ENCODE measurements at places on chromosomes 13 and 19.

DNA sequence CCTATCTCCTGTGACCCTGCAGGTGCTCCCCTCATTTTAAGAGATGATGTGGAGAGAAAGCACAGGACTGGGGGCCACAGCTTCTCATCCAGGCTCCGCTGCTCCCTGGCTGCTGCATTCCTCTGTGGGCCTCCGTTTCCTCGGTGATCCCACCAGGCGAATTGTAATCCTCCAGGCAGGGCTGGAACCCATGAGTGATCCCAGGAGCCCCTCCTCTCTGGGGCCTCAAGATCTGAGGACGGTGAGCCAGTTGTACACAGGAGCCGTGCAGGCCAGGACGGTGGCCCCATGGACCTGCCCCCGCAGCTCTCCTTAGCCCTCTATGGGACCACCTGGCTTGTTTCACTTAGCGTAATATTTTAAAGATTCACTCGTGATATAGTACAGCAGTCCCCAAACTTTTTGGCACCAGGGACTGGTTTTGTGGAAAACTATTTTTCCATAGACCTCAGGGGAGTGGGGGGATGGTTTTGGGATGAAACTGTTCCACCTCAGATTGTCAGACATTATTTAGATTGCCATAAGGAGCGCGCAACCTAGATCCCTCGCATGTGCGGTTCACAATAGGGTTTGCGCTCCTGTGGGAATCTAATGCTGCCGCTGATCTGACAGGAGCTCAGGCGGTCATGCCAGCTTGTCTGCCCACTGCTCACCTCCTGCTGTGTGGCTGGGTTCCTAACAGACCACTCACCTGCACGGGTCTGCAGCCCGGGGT is 5.6 kb downstream of the FFAR3 start:
- H3K4me3 ChIP-seq = no peak overlapping the region
- no peak for DNase-seq
- no peaks in the 10 kb centered on the region for H3K4me1 ChIP-seq
- H3K36me3 ChIP-seq = no peaks in the 10 kb centered on the region
- H3K27me3 ChIP-seq = no peaks in the 10 kb centered on the region
- H3K27ac ChIP-seq = no peak overlapping the region

GRCh38 chr13:35567406-35567980 is 91.0 kb upstream of the MAB21L1 start:
- no peaks in the 10 kb centered on the region for H3K27me3 ChIP-seq
- no peak for DNase-seq
- no peaks in the 10 kb centered on the region for H3K4me1 ChIP-seq
- no peak overlapping the region for H3K4me3 ChIP-seq

- H3K27me3 ChIP-seq = no peaks in the 10 kb centered on the region
- no peaks in the 10 kb centered on the region for H3K4me1 ChIP-seq
- no peak overlapping the region for H3K27ac ChIP-seq
- H3K36me3 ChIP-seq = no peaks in the 10 kb centered on the region
- H3K4me3 ChIP-seq = no peak overlapping the region
Measured at GRCh38 chr13:113077566-113077952, 28.0 kb upstream of the F7 start.

- no peak overlapping the region for H3K4me3 ChIP-seq
- DNase-seq = no peak
- no peak overlapping the region for H3K27ac ChIP-seq
- H3K36me3 ChIP-seq = no peaks in the 10 kb centered on the region
- no peaks in the 10 kb centered on the region for H3K4me1 ChIP-seq
Measured at GRCh38 chr13:108588516-108588915, 40.9 kb upstream of the MYO16 start.

DNA sequence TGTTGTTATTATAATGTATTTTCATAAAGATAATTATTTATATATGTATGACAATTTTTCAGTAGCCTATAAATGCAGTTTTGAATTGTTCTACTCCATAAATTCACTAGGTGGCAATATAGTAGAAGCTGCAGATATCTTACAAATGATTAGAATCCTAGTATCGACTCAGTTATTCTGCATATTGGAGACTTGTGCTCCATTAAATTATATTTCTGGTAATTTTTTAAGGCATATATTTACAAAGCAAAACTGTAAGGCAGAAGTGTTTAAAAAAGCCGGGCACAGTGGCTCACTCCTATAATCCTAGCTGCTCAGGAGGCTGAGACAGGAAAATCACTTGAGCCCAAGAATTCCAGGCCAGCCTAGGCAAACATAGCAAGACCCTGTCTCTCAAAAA is 58.7 kb downstream of the DPY19L3 start:
- no peaks in the 10 kb centered on the region for H3K36me3 ChIP-seq
- no peak overlapping the region for H3K4me3 ChIP-seq
- H3K4me1 ChIP-seq = no peaks in the 10 kb centered on the region
- H3K27me3 ChIP-seq = no peaks in the 10 kb centered on the region
- no peak for DNase-seq

DNA sequence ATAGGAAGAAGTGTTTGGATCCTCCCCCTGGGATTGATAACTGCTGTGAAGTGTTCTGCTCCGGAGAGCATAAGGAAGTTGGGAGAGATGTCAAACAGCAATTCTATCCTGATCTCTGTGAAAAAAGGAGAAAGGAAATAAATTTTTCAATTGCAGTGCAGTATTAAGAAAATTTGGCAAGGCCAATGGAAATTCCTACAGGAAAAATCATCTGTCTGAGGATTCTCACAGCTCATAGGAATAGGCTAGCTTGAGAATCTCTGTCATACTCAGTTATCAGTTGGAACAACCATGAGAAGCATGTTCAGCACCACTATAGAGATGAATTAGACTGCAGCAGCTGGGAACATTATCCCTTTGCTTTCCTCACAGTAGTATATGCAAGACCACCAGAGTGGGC is 1238.9 kb upstream of the MIR17HG start:
- H3K27ac ChIP-seq = no peak overlapping the region
- H3K4me1 ChIP-seq = no peaks in the 10 kb centered on the region
- H3K4me3 ChIP-seq = no peak overlapping the region

GRCh38 chr19:48713864-48714755 is 5.4 kb downstream of the MAMSTR start:
- no peaks in the 10 kb centered on the region for H3K36me3 ChIP-seq
- peak overlapping the region; percentile 53 for H3K4me3 ChIP-seq
- H3K4me1 ChIP-seq = peaks cover 58% of the 10 kb centered on the region
- peak overlapping the region; percentile 91 for H3K27ac ChIP-seq
- no peaks in the 10 kb centered on the region for H3K27me3 ChIP-seq
- DNase-seq = peak; percentile 94

DNA sequence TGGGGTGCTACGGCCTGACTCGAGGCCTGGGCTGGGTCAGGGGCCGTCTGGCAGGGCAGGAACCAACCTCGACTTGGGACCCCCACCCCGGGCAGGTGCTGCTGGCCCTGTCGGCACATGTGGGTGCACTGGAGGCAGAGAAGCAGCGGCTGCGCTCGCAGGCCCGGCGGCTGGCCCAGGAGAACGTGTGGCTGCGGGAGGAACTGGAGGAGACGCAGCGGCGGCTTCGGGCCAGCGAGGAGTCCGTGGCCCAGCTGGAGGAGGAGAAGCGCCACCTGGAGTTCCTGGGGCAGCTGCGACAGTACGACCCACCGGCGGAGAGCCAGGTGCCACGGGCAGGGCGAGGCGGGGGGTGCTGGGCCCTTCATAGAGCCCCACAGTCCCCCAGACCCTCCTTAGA is 5.9 kb downstream of the KLC3 start:
- DNase-seq = no peak
- peaks cover 40% of the 10 kb centered on the region for H3K36me3 ChIP-seq

DNA sequence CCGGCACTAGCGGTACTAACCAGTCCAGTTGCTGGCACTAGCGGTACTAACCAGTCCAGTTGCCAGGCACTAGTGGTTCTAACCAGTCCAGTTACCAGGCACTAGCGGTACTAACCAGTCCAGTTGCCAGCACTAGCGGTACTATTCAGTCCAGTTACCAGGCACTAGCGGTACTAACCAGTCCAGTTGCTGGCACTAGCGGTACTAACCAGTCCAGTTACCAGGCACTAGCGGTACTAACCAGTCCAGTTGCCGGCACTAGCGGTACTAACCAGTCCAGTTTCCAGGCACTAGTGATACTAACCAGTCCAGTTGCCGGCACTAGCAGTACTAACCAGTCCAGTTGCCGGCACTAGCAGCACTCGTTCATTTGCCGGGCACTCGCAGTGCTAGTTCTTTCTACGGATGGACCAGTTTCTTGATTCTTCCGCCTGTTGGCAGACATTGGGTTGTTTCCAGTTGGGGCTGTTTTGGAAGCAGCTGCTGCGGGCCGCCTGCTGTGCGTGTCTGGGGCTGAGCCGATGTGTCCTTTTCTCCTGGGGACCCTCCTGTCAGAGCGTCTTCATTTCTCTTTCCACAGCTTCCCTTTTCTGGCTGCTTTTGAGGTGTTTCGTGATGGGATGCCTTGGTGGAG is 123.4 kb upstream of the MCF2L start:
- H3K36me3 ChIP-seq = no peaks in the 10 kb centered on the region
- H3K27ac ChIP-seq = no peak overlapping the region
- no peak overlapping the region for H3K4me3 ChIP-seq
- no peaks in the 10 kb centered on the region for H3K27me3 ChIP-seq

- H3K36me3 ChIP-seq = no peaks in the 10 kb centered on the region
- H3K4me1 ChIP-seq = no peaks in the 10 kb centered on the region
- no peak for DNase-seq
Measured at GRCh38 chr13:41751277-41751676, 209.6 kb downstream of the VWA8 start.

GRCh38 chr19:46880431-46880830 is 19.6 kb downstream of the ARHGAP35 start:
- no peaks in the 10 kb centered on the region for H3K4me1 ChIP-seq
- H3K27me3 ChIP-seq = no peaks in the 10 kb centered on the region
- no peak overlapping the region for H3K27ac ChIP-seq

DNA sequence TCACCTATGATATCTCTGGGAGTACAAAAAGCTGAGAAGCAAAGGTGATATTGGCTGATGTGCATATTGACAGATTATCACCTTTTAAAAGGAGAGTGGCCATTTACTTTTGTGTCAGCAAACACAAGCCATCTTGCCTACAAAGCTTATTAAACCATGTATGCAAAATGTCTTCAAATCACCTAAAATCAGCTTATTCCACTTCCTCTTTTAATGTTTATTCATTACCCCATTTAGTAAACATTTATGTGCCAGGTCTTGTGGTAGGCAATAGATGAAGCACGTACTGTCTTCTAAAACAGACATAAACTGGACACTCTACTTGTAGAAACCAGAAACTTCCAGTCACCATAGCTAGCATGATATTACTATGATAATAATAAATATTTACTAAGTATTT is 354.6 kb downstream of the RBM26 start:
- DNase-seq = no peak
- H3K4me1 ChIP-seq = no peaks in the 10 kb centered on the region
- no peaks in the 10 kb centered on the region for H3K36me3 ChIP-seq
- H3K4me3 ChIP-seq = no peak overlapping the region

- H3K4me3 ChIP-seq = peak overlapping the region; percentile 30
- no peak overlapping the region for H3K27ac ChIP-seq
- DNase-seq = no peak
- H3K4me1 ChIP-seq = no peaks in the 10 kb centered on the region
- H3K27me3 ChIP-seq = no peaks in the 10 kb centered on the region
Measured at GRCh38 chr13:89900104-89900765, 1447.3 kb upstream of the MIR17HG start.

DNA sequence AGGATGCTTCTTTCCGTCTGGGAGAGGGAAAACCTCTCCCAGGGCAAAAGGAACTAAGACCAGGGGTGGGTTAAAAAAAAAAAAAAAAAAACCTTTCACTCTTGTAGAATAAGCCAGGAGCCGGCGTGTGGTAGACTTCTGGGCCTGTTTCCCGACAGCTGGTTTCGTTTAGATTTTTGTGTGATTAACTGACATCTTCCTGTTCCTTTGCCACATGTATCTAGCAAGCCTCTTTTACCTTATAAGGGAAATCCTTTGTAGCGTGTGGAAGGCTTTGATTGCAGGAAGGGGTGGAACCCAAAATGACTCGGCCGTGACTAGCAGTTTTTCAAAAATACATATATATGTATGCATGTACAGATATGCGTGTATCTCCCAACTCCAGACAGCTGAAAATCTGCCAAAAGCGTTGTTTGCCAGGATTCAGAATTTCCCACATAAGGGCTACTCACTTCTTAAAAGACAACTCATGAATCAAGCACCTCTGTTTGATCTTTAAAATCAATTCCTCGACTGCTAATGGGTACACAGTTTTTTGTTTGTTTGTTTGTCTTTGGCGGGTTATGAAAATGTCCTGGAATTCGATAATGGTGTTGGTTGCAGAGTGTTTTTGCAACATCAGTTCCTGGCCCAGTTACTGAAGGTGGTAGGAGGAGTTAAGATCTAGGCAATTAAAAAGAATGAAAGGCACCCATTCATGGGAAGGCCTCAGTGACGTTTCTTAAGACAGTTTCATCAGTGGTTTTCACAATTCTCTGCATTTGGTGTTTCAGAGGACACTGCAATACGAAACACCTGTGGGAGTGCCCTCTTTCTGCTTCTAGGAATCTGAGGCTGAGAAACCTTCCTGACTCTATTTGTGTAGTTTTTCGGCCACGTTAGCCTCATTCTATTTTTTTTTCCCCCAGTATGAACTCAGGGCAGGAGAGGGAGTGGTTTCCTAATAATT is 2.7 kb downstream of the TPM4 start:
- no peak for DNase-seq
- H3K4me3 ChIP-seq = peak overlapping the region; percentile 91
- peak overlapping the region; percentile 91 for H3K27ac ChIP-seq

- no peaks in the 10 kb centered on the region for H3K36me3 ChIP-seq
- no peak overlapping the region for H3K4me3 ChIP-seq
Measured at GRCh38 chr13:30787738-30788525, 52.6 kb downstream of the ALOX5AP start.

- no peaks in the 10 kb centered on the region for H3K4me1 ChIP-seq
- H3K36me3 ChIP-seq = no peaks in the 10 kb centered on the region
- H3K27me3 ChIP-seq = no peaks in the 10 kb centered on the region
- no peak overlapping the region for H3K27ac ChIP-seq
- no peak overlapping the region for H3K4me3 ChIP-seq
Measured at GRCh38 chr13:54573186-54573585, 1544.6 kb downstream of the OLFM4 start.
